ENCODE measurements at places on chromosomes 13 and 19.

- DNase-seq, result no peak
These were observed 88.0 kb downstream of the PCCA start for GRCh38 chr13:100176801-100177400.

DNA sequence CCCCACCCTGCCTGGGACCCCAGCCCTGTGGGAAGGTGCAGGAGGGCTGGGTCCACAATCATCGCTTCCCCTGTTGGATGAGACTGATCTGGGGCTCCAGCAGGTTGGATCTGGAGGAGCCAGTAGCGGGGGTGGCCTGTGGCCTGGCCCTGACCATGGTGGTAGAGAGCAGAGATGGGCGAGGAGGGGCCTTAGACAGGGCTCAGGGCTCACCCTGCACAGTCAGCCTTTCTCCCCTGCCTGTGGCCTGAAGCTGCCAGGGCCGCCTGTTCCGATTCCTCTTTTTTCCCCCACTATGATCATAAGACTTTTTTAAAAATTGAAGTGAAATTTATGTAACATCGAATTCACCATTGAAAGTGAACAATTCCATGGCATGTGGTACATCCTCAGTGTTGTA lies 18.2 kb downstream of the SIN3B start:
- DNase-seq, result no peak

- no peak for DNase-seq
These were observed 22.6 kb downstream of the CARS2 start for GRCh38 chr13:110683203-110683883.

DNA sequence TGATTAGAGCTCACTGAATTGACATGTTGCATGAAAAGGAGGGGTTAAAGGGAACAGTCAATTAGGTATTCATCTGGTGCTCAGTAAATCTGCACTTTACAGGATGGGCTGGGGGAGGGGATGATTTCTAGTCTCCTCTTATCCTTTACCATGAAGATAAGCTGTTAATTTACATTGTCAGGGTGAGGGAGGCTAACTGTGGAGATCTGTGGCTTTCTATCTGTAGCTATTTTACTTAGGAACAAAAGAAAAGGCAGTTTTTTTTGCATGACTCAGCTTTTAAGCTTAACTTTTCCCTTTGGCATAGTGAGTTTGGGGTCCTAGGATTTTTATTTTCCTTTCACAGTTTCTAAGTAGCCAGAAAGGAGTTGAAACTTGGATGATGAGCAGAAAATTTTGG lies 253.3 kb downstream of the LMO7 start:
- DNase-seq, result no peak
